ENCODE measurements at places on chromosomes 12 and 14. TPM values are rescaled to one million over a fixed set of nuclear protein-coding genes. Genes with fewer than 3 reads are reported as not detected.

IFI27 gene
- 3.0 TPM for polyA plus RNA-seq

- DNase-seq: no peak
Measured at GRCh38 chr14:38238332-38238731, 17.6 kb downstream of the CLEC14A start.

DNA sequence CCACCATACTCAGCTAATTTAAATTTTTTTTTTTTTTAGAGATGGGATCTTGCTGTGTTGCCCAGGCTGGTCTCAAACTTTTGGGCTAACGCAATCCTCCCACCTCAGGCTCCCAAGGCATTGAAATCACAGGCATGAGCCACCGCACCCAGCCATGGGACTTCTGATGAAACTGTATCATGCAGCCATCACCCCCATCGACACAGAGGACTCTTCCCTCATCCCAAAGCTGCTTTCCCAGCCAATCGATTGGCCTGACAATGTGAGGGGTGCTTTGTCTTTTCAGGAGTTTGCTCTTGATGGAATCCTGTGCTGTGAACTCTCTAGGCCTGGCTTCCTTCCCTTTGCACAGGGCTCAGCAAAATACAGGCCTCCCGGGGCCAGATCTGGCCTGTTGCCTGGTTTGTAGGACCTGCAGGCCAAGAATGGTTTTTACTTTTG, 59.6 kb upstream of the NCOR2 start:
- peak; percentile 90 for DNase-seq

DNA sequence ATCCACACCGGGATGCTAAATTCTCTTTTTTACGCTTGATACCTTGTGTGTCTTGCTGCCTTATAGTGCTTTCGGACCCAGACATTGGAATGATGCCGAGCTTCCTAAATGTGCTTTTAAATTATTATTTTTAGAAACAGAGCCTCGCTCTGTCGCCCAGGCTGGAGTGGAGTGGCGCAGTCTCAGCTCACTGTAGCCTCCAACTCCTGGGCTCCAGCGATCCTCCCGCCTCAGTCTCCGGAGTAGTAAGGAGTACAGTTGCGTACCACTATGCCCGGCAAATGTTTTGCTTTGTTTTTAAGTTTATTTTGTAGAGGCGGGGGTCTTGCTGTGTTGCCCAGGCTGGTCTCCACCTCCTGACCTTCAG, 489 bp upstream of the EML5 start:
- no peak for DNase-seq

- no peak for DNase-seq
Measured at GRCh38 chr12:132264086-132265010, 65.0 kb downstream of the GALNT9 start.

DNA sequence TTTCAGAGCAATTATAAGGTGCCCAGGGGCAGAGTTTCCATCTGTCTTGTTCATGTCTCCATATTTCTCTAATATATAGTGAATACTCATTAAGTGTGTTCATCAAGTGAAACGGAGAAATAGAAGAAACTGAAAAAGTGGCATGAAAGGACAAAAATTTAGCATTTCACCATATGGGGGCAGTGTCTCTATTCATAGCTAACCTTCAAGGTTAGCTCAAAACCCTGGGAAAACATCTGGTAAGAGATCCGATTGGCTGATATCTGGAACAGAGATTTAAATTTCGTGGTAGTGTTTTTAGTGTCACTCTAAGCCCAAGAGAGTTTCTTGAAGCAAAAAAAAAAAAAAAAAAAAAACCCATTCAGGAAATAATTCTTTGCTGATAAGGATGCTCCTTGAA, 367.5 kb downstream of the DAD1 start:
- DNase-seq: peak; percentile 35

GRCh38 chr12:130456375-130457199, 118.9 kb downstream of the PIWIL1 start:
- peak; percentile 3 for DNase-seq

MSI1 gene
- polyA plus RNA-seq: 3.5 TPM

- DNase-seq: no peak
Measured at GRCh38 chr12:122293081-122293480, 26.8 kb upstream of the VPS33A start.

GRCh38 chr12:117119592-117120198, 20.5 kb upstream of the TESC start:
- no peak for DNase-seq

FOXA1 gene
- 0.24 TPM for polyA plus RNA-seq

DNA sequence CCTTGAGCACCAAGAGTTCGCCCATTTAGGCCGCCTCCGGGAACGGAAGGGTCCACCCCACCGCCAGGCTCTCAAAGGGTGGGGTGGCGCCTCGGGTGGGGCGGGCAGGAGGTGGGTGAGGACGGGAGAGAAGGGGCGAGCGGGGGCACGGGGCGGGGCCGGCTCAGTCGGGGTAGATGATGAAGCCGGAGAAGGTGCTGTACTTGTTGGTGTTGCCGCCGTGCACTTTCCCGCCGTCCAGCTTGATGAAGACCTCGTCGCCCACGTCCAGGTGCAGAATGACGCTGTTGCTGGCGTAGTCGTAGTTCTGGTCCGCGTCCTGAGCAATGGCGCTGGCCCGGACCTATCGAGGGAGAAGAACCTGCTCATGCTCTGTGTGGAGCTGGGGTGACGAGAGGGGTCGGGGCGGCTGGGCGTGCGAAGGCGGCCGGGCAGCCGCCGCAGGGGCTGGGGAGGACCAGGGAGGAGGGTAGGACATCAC, 4.1 kb downstream of the C1QL4 start:
- DNase-seq: no peak

GRCh38 chr14:79701371-79701770, 509.9 kb downstream of the DIO2 start:
- DNase-seq: no peak

NELL2 gene
- 1.8 TPM for polyA plus RNA-seq

RAB15 gene
- 30.3 TPM for polyA plus RNA-seq

GRCh38 chr14:106327234-106327633, 800.9 kb downstream of the TMEM121 start:
- DNase-seq: no peak

DNA sequence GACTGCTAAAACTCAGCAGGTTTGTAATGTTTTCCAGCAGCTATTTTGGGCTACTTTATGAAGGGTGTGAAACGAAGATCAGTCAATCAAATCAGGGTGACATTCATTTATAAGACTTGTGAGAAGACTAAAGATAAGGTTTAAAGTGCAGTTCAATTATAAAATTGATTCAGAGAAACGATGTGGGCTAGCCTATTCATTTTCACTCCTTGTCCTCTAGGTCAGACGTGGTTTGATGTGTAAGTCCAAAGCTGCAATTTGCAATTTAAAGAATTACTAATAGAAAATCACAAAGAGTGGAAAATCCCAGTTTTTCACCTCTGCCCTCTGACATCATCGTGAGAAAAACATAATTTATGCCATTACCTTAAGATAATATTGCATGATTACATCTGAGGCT, 243.5 kb upstream of the NOVA1 start:
- DNase-seq: no peak

CIDEB gene
- not detected for polyA plus RNA-seq

CMKLR1 gene
- 3.8 TPM for polyA plus RNA-seq

DNA sequence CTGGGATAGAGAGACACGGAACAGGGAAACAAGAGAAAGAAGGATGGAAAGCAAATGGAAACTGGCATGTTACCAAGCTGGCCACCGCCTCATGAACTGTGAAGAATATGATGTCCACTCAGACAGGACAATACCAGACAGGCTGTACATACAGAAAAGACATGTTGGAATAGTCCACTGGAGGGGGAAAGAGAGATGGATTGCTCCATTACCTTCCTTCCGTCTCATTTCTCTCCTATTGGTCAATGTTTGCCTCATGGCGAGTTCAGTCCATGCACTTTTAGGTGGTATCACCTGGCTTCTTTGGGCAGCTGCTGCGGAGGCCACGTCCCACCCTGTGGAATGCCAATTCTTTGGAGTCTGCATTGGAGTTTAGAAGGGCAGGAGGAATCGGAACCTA, 166.4 kb downstream of the AEBP2 start:
- DNase-seq: no peak

C12orf42 gene
- 2.7 TPM for polyA plus RNA-seq

DNA sequence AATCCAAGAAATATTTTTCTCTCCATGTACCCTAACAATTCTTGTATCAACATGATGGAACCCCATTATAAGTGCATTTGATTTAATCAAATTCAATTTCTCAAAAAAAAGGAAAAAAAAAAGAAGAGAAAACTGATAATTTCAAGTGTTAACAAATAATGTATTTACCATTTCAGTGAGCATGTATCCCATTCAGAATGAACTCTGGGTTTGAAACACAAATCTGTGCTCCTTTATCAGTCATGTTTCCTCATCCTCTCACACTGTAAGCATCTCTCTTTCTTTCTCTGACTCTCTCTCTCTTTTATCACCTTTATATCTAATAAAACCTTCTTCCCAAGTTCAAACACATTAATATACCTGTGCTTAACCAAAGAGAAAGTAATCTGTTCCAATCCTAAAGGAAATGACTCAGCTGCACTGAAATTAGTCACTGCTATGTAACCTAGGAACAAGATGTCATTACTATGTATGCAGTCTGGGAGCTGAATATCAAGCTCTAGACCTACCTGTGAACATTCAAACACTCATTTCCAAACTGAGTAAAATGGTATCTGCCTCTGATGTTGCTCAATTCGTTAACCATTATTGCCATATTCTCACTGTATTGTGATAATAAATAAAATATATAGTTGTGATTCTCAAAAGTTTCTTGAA, 135.0 kb upstream of the LRIG3 start:
- DNase-seq: no peak

- no peak for DNase-seq
Measured at GRCh38 chr12:26121323-26122060, 3.3 kb downstream of the BHLHE41 start.

SSPN gene
- polyA plus RNA-seq: 165 TPM

SYNDIG1L gene
- polyA plus RNA-seq: not detected

DNA sequence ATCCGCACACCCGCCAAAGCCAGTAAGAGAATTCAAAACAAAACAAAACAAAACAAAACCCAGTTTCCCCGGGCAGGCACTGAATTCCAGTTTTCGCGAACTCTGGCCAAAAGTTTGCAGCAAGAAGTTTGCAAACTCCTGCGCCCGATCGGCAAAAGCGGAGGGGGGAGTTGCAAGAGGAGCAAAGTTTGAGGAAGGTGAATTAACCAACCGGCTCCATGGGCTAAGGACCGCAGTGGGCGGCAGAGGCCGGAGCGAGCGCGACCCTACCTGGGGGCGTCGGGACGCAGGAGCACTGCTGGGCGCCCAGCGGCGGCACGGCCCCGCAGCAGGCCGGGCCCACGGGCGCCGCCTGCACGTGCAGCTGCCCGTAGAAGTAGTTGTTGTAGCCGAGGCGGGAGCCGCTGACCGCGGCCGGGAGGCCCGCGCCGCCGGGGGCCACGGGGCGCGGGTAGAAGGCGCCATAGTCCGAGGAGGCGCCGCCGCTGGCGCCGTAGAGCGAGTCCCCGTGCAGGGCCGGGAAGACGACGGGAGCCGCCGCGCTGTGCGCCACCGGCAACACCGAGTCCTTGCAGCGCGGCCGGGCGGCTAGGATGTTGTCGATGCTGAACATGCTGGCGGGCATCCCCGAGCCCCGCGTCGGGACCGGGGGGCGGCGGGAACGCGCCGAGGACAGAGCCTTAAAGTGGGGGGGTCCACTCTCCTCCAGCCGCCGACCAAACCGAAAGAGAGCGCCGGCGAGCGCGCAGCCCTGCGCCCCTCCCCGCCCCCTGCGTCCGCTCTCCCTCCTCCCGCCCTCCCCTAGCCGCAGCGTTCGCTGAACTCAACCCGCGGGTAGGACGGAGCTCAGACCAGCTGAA, at the start of gene GSC:
Gene GSC (minus strand): TSS at position 723 of the 860 bp plus-strand sequence. CDS start 98 bp downstream, at position 625.
- DNase-seq: peak; percentile 75

GRCh38 chr14:79465651-79466050, 745.7 kb downstream of the DIO2 start:
- DNase-seq: no peak

DNA sequence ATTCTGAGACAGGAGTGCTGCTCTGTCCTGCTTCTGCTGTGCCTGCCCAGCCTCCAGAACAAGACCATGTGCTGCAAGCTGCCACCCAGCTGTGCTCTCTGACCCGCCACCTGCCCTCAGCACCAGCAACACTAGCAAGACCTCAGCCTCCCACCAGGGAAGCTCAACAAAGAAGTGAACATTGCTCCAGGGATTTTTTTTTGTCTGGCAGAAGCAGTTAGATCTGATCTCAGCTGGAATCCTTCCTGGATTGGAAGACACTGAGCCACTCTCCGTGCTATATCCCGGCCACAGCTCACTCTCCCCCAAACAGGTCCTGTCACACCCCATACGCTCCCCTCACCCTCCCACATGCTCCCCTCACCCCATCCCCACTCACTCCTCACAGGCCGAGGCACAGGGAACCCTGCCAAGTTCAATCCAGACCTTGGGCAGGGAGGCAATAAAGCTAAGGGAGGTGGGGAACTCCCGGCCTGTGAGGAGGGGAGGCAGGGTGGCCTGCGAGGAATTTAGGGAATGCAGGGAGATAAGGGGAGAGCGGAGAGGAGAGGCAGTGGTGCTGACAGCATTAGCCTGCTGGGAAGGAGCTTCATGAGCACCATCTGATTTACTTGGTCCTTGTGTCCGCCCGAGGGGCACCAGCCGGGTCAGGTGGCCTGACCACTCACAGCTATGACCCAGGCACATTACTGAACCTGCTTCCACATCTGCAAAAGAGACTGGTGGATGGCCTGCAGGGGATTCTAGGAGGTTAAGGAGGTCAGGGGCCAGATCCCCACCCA, 29.7 kb downstream of the CCDC85C start:
- peak; percentile 54 for DNase-seq

IL22 gene
- polyA plus RNA-seq: not detected

- no peak for DNase-seq
Measured at GRCh38 chr14:56099081-56099797, 19.0 kb upstream of the PELI2 start.

DNA sequence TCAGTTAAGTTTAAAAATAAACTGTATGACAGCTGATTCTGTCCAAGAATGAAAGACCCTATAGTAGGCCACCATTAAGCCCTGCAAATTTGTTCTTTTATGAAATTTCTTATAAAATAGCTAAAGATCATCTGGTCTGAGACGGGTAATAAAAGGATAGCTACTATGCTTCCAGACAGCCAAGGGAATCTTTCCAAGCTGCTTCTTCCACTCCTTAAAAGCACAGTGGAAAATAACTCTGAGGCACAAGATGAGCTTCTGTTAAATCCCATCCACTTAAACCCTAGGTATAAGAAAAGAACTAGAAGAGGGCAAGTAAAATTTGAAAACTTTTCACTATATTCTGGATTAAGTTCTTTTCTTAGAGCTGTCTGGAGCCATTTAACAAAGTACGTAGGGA, 194.3 kb downstream of the CAPZA3 start:
- peak; percentile 59 for DNase-seq
